Right lobe of liver (tissue), 6 donors: ENCODE measurements at places on chromosomes 4 and X. TPM values are rescaled to one million over a fixed set of nuclear protein-coding genes. Genes with fewer than 3 reads are reported as not detected.

- H3K27ac ChIP-seq: no peak overlapping the region
- H3K27me3 ChIP-seq: no peaks in the 10 kb centered on the region
- no peaks in the 10 kb centered on the region for H3K36me3 ChIP-seq
- peaks cover under 1% of the 10 kb centered on the region for H3K4me1 ChIP-seq
- H3K4me3 ChIP-seq: no peak overlapping the region
- no peak for DNase-seq
These were observed 98.2 kb upstream of the PRKX start for GRCh38 chrX:3811331-3812311.

DNA sequence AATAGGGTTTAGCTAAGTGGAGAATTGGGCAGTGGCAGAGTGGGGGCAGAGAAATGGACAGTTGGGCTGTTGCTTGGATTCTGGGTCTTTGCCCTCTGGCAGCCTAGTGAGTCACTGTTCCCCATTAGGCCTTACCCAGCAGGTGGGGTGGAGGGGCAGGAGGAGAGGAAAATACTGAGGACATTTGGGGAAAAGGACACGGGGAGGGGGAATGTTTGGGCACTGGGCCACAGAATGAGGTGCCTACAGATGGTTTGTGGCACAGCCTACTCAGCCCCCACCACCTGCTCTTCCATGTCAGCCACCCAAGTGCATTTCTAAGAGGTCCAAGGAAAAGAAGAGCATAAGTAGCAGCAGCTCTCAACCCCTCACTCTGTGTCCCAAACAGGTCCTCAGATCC lies 13.0 kb downstream of the SLC16A2 start:
- no peaks in the 10 kb centered on the region for H3K4me1 ChIP-seq
- H3K27me3 ChIP-seq: no peaks in the 10 kb centered on the region
- H3K36me3 ChIP-seq: no peaks in the 10 kb centered on the region
- no peak overlapping the region for H3K27ac ChIP-seq

The HOPX gene
- not detected for total RNA-seq

GRCh38 chr4:165612936-165613335 lies 234.1 kb downstream of the CPE start:
- no peak overlapping the region for H3K27ac ChIP-seq
- no peaks in the 10 kb centered on the region for H3K27me3 ChIP-seq
- no peak for DNase-seq
- H3K36me3 ChIP-seq: no peaks in the 10 kb centered on the region
- no peak overlapping the region for H3K4me3 ChIP-seq

The SHISA3 gene
- total RNA-seq: 0.69 TPM

DNA sequence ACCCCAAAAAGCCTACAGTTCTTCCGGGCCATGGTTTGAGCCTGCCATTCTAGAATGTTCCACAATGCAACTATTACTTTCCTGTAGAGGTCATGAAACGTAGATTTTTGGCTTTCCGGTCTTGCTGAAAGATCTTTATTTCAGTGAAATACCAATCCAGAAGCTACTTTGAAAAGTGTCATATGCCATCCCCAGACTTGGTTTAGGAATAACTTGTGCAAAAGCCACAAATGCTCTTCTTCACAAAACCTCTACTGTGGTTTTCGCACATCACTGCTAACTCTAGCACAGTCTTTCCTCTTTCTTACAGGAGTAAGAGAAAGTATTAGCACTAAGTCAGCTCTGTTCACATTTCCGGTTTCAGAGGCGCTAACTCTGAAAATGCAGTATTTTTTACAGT lies 12.7 kb upstream of the CD40LG start:
- H3K36me3 ChIP-seq: no peaks in the 10 kb centered on the region
- no peak overlapping the region for H3K27ac ChIP-seq
- no peak for DNase-seq
- H3K4me3 ChIP-seq: no peak overlapping the region
- no peaks in the 10 kb centered on the region for H3K4me1 ChIP-seq

The ETDB gene
- total RNA-seq: not detected

DNA sequence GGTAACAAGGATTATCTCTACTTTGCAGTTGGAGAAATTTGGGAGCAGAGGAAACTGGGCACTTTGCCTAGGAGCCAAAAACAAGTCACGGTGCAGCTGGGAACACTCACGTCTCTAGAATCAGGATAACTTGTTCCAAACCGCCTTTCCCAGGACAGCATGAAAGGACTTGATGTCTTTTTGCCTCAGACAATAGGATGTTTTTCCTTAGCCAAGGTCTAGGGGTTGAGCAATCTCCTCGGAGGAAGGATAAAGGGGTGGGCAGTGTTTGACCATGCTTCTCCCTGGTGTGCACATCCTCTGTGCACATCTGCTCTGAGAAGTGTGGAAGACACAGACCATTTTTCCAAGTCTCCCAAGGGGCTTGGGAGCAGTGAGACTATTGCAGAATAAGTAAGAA lies 1.7 kb upstream of the SPARCL1 start:
- no peaks in the 10 kb centered on the region for H3K36me3 ChIP-seq
- no peak overlapping the region for H3K4me3 ChIP-seq
- H3K27ac ChIP-seq: peak overlapping the region; percentile 6
- no peaks in the 10 kb centered on the region for H3K4me1 ChIP-seq
- H3K27me3 ChIP-seq: no peaks in the 10 kb centered on the region
- DNase-seq: peak; percentile 47

DNA sequence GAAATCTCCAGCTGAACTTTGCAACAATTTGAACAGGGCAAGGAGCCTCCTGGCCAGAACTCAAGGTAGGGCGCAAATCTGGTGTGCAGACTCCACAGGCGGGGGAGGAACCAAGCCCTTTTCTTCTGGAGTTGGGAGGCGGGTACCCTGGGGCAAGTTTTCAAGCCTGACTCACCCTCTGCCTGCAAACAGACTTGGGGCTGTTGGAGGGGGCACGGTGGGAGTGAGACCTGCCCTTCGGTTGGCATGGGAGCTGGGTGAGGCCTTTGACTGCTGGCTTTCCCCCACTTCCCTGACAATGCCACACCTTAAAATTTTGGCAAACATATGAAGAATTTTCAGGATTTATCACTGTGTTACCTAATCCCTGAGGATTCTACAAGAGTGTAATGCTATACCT lies 709.8 kb upstream of the DIAPH2 start:
- no peaks in the 10 kb centered on the region for H3K27me3 ChIP-seq
- DNase-seq: no peak
- H3K36me3 ChIP-seq: no peaks in the 10 kb centered on the region
- H3K4me1 ChIP-seq: no peaks in the 10 kb centered on the region
- H3K4me3 ChIP-seq: no peak overlapping the region
- H3K27ac ChIP-seq: no peak overlapping the region

The TBX22 gene
- total RNA-seq: not detected
